ENCODE measurements at places on chromosomes 7 and 10. TPM values are rescaled to one million over a fixed set of nuclear protein-coding genes. Genes with fewer than 3 reads are reported as not detected.

Gene ARMC3
- total RNA-seq = not detected

Gene RBP4
- not detected for total RNA-seq

- DNase-seq = no peak
Observed at GRCh38 chr10:43044448-43044921, 32.4 kb upstream of the RET start.

- DNase-seq = peak; percentile 51
Observed at GRCh38 chr10:84429926-84430520, 101.6 kb downstream of the CCSER2 start.

DNA sequence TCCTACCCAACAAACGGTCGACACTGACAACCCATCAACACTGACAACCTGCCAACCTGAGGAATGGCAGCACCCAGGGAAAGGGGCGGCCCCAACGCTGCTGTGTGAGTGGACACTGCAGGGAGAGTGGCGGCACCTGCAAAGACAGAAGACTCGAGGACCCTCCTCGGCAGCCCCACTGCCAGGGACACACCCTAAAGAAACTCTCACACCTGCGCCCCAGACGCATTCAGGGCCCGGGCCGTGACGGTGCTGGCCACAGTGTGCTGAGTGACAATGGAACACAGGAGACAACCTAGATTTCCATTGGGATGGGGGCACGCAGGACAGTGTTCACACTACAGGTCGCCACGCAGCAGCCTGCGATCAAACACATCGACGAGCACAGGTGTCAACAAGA is 3.6 kb downstream of the CAMK2B start:
- DNase-seq = no peak

- no peak for DNase-seq
Observed at GRCh38 chr10:121332829-121333765, 265.1 kb downstream of the FGFR2 start.

DNA sequence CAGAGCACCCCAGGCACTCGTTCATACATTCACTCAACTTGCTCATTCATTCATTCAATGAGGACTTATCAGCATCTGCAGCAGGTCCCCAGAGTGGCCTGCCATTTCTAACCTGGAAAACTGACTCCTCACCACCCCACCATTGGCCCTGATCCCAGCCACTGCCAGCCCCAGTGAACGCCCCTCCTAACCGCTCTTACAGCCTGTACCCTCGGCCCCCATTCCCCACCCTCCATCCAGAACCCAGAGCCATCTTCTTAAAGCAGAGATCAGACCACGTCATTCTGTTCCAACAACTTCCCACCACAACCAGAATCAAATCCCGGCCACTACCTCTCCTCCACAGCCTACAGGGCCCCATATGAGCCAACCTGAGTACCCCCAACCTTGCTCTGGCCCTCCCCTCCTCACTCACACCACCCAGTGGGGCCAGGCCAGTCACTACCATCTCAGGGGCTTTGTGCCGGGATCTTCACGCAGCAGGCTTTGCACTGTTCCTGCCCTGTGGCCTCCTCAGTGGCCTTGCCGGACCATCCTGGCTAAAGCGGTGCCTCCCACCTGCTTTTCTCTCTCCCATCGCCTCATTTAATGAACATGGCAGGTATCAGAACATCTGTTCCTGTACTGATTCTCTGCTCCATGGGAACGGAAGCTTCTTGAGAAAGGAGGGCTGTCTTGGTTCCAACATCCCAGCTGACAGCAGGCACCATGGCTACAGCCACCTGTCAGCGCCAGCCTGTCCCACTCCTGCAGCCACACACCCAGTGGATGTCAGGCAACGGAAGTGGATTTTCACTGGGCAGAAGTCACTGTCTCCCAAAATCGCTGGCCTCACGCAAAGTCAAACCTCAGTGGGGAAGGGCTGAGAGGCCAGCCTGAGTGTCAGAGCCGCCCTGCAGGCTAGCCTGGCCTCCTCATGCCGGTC is 45.4 kb downstream of the FAM53B start:
- no peak for DNase-seq

- DNase-seq = no peak
Observed at GRCh38 chr7:74527842-74528241, 74.1 kb downstream of the GTF2IRD1 start.

GRCh38 chr10:6787091-6787490 is 207.0 kb upstream of the PRKCQ start:
- no peak for DNase-seq

DNA sequence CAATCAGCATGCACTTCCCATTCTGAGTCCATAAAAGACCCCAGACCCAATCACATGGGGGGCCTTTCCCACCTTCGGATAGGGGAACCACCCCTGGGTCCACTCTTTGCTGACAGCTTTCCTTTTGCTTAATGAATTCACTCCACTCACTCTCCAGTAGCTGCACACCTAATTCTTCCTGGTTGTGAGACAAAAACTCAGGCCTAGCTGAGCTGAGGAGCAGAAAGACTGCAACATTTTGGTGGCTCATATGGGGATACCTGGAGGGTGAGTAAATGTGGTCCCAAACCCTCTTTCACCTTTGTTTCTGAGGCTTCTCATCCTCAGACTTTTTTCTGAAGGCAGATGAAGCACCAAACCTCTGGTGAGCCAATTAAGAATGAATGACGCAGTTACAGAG is 138.1 kb downstream of the WDR11 start:
- DNase-seq = no peak

DNA sequence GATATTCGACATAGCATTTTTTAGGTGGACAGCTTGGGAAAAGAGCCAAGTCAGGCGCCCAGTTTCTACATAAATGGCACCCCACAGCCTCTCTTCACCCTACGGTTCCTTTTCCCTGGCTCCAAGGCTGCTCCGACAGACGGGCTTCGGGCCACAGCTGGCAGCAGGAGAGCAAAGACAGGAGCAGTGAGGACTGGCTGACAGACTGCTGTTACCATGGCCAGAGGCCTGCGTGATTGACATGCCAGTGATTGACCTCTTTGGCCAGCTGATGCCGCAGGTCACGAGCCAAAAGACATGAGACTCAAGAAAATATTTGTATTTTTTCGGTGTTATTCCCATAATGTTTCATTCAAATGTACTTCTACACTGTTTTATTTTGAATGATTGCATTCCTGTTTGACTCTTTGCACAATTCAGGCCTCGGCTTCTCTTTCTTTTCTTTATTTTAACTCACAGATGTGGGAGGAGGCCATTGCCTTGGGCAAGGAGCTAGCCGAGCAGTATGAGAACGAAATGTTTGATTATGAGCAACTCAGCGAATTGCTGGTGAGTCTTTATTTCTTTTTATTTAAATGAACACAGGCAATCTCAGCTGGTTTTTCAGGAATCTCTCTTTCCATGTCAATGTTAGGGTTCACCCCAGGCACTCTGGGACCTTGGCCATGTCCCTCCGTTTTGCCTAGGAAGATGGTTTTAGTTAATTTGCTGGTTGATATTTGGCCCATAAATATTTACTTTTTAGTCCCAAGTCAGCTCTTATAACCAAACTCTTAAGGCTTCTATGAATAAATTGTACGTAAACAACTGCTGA is 146.3 kb upstream of the NPS start:
- no peak for DNase-seq

Measured in SJCRH30 (cell line).